Suppressor macrophage (primary cell): ENCODE measurements at places on chromosomes 7 and 10.

DNA sequence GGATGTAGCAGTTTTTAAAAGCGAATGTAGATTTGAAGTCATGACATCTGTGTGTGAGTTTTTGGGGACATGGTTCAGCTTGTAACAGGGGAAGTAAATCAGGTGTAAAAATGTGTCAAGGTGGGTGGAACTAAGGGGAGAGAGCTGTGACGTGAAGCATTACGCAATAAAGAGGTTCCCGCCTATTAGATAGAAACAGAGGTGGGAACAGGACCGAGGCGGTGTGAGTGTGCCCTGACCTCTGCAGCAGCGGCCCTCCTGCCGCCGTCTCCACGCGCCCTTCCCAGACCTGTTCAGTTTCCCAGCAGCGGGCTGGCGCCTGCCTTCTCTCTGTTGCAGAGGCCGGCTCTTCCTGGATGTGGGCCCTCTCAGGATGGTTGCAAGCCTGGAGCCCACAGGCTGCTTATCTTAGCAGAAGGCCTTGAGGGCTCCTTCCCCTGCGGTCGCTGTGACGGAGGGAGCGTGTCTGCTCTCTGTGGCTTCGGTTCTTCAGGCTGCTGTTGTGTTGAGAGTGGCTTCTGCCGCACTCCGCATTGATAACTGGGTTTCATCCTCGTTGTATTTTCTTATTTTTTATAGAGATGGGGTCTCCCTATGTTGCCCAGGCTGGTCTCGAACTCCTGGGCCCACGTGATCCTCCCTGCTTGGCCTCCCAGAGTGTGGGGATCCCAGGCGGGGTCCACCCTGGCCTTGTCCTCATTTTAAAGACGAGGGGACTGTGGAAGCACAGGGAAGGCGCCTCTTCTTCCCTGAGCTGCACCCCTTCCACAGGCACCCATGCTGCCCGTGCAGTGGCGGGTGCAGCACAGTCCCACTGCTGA, 65.0 kb downstream of the DNAJB6 start:
- DNase-seq: peak; percentile 27

DNA sequence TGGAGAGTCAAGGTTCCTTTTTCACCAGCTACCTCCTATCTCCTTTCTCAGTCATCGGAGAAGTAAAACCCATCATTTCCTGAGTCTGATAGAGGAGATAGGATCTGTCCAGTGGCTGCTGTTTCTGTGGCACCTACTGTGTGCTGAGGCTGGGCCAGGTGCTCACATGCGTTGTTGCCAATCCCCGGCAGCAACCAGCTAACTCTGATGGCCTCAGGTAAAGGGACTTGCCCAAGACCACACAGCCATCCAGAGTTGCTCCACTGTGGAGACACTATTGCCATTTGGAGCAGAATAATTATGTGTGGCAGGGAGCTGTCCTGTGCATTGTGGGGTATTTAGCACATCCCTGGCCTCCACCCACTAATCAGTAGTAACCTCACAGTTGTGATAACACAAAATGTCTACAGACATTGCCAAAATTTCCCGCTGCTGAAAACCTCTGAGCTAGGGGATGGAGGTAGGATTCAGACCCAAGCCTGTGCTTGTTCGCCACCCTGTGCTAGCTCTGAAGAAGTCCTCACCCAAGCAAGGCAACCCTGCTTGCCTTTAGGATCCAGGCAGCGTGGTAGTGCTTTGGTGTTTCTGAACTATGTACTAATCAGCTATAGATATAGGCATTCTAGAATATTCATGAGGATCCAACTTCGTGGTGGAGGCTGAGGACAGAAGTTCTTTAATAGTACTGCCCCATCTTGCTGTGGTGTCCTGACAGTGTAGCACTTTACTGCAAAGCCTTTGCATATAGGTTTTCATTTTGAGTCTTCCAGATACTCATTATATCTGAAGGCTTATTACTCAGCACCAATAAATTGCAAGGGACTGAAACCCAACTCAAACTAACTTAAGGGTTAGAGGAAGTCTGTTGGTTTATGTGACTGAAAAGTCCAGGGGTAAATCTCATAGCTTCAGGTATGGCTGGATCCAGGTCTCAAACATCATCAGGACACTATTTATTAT, 164.6 kb downstream of the GRK5 start:
- DNase-seq: no peak

GRCh38 chr7:48094861-48095293, 5.8 kb downstream of the UPP1 start:
- DNase-seq: no peak

DNA sequence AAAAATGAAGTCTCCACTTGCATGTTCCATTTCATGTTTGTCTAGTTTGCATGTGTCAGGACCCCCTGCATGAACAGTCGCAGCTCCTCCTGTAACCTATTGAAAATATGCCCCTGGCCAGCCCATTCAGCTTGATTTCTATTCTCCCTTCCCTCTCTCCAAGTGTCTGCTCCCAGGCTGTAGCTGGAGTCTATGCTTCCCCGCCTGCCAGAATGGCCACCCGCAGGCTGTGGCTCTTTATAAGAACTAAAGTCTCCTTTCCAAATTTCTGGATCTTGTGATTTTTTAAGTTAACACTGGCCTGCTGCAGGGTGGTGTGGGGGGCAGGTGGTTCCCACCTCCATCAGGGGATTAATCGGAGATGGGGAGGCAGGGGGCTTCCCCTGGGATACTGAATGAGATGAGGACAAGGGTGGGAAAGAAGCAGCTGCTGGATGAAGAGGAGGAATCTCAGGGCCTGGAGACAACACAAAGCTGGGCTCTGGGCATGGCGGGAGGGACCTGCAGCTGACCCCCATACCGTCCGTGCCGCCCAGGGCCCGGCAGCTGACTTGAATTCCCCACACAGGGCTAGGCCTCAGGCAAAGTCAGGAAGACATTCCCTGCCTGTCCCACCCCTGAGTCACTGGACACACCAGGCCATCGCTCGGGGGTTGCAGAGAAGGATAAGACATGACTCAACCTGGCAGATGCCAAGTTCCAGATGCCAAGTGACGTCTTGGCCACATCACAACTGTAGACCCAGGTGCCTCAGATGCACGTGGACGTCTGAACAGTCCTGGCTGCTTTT, 399.5 kb upstream of the FOXK1 start:
- DNase-seq: no peak

DNA sequence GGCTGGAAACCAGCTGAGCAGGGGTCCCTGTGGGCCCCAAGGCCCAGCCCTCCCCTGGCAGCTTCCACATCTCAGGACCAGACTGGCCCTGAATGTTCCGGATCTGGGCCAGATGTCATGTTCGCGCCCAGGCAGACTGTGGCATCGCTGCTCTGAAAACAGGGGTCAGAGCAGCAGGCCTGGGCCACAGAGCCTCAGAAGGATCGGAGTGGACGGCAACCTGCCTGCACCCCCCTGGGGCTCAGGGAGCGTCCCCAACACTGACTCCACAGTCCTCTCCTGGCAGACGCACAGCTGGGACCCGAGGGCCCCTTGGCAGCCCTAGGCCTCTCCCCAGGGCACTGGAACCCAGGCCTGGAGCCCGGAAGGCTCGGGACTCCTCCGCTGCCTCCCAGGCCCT, 91.3 kb upstream of the DNAAF5 start:
- no peak for DNase-seq

- no peak for DNase-seq
Measured at GRCh38 chr10:47420305-47421056, 36.4 kb upstream of the ZNF488 start.
